Activated T-cell treated with anti-CD3 and anti-CD28 coated beads, Interleukin-2, amount 50 U/mL, for 72 hours (primary cell): ENCODE measurements at places on chromosomes 5 and 9.

DNA sequence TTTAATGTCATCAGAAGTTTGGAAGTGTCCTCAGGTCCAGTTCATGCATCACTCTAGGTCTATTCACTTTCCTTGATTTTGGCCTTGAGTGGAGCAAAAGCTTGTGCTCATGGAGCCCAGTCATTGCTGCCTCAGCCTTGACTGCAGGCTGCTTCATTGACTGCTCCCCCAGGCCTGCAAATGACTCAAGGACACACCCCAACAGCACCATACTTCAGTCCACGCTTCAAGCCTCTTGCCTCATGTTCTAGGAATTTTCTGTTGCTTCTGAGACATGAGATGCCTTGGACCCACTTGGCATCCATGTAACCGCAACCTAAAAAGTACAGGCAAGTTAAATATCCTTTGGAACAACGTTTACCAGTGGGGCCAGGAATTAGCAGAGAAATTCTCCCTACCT is 193.7 kb downstream of the PIK3R1 start:
- DNase-seq = no peak

DNA sequence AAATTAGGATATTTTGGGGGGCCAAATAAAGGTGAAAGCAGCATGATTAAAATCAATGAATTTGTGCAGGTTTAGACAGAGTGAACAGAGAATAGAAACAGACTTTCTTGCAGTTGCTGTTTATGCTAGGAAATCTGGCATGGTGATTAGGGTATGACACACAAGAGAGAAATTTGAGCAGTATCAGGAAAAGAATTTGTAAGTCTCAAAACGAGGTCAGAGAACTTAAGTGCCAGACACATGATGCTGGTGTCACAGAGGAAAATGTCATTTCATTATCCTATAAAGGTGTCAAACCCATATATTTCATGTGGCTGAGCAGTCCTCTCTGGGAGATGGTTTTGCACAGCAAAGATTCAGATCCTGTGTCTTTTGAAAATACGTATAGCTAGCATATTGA is 15.7 kb downstream of the LVRN start:
- DNase-seq = no peak

GRCh38 chr9:69771775-69772418 is 12.1 kb upstream of the PTAR1 start:
- no peak for DNase-seq

GRCh38 chr5:74412066-74412465 is 228.5 kb downstream of the ENC1 start:
- DNase-seq = no peak

GRCh38 chr5:115807654-115808052 is 8.8 kb downstream of the CDO1 start:
- DNase-seq = no peak

GRCh38 chr9:125906144-125906543 is 159.0 kb downstream of the PBX3 start:
- no peak for DNase-seq

DNA sequence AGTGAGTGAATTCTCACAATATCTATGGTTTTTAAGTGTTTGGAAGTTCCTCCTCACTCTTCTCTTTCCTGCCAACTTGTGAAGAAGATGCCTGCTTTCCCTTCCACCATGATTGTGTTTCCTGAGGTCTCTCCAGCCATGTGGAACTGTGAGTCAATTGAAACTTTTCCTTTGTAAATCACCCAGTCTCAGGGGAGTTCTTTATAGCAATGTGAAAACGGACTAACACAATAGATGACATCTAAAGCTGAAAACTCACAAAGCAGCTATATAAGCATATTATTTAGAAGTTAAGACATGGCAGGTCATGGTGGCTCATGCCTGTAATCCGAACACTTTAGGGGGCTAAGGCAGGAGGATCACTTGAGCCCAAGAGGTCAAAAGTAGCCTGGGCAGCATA is 130.2 kb downstream of the ARRDC3 start:
- no peak for DNase-seq
